ENCODE measurements at places on chromosomes 6 and 20. TPM values are rescaled to one million over a fixed set of nuclear protein-coding genes. Genes with fewer than 3 reads are reported as not detected.

POU3F2 gene
- total RNA-seq, result not detected

C20orf96 gene
- 2.0 TPM for total RNA-seq

CAGE1 gene
- total RNA-seq, result under 0.01 TPM

OR12D3 gene
- not detected for total RNA-seq

TRIM10 gene
- under 0.01 TPM for total RNA-seq

METTL24 gene
- 0.85 TPM for total RNA-seq

LY6G6D gene
- not detected for total RNA-seq

HDGFL1 gene
- total RNA-seq, result not detected

C20orf141 gene
- total RNA-seq, result not detected

BNIP5 gene
- not detected for total RNA-seq

TP53INP2 gene
- 1.2 TPM for total RNA-seq

TFAP2D gene
- total RNA-seq, result not detected

ASCC3 gene
- 103 TPM for total RNA-seq

MYB gene
- 0.28 TPM for total RNA-seq

EXOC2 gene
- total RNA-seq, result 36.9 TPM

PAQR8 gene
- total RNA-seq, result 6.2 TPM

FAM83D gene
- total RNA-seq, result 3.7 TPM

SLC16A10 gene
- not detected for total RNA-seq

GRM1 gene
- total RNA-seq, result under 0.01 TPM

SLC18B1 gene
- total RNA-seq, result 6.8 TPM

TNFRSF6B gene
- total RNA-seq, result 8.7 TPM

VGLL2 gene
- total RNA-seq, result not detected

EFCAB8 gene
- total RNA-seq, result under 0.01 TPM

Data from regular cardiac myocyte (primary cell).